Stimulated activated CD8-positive, alpha-beta memory T cell treated with anti-CD3 and anti-CD28 coated beads, Interleukin-15, amount 100 ng/mL, for 24 hours (primary cell): ENCODE measurements at places on chromosomes 2 and 18.

DNA sequence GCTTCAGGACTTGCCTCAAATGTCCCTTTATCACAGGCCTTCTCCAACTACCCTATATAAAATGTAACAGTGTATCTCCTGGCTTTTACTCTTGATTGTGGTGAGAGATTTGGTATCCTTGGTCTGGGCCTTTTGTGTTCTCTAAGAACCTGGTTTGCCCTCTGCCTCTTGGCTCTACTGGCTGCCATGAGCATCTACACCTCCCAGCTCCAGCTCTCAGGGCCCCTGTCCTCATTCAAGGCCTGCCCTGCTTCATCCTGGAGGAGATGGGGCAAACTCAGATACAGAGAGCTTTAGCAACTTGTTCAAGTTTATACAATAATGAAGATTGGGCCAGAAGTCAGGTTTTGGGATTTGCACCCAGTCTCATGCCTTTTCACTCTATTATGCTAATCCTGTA, 45.0 kb downstream of the QPCT start:
- DNase-seq: no peak

GRCh38 chr2:218988164-218988563, 3.2 kb upstream of the FEV start:
- no peak for DNase-seq

DNA sequence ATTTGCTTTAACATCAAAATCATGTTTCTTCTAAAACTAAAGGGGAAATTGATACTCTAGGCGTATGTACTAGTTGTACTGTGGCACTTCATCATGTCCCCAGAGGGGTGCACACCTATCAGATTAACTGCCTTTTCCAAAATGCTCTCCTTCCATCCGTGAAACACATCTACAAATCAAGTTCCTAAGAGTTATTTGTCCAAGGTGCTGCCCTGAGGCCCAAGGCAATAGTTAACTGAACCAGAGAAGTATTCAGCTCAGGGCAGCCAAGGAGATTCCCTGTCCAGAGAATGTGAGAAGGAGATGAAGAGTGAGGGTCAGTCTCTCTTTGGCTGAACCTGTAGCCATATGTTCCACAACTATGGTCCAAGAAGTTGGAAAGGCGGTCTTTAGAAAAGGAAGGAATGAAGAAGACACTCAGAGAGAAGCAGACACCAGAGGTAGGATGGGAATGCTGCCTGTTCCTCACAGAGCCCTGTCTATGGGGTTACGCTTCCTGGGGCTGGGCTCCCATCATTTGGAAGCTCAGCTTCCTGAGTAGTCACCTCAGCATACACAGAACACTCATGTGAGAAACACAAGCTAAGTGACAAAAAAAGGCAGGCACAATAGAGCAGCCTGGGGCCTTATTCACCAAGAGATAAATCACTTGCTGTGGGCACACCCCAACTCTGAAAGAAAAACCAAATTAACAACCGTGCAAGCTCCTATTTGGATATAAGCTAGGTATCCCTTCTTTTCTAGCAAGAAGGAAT, 55.6 kb downstream of the ANKRD44 start:
- DNase-seq: no peak

GRCh38 chr2:240452462-240453256, 17.2 kb downstream of the GPC1 start:
- no peak for DNase-seq

GRCh38 chr2:201880993-201881611, 74.8 kb downstream of the CDK15 start:
- no peak for DNase-seq

- no peak for DNase-seq
Measured at GRCh38 chr2:114056294-114057143, 166.6 kb downstream of the ACTR3 start.

DNA sequence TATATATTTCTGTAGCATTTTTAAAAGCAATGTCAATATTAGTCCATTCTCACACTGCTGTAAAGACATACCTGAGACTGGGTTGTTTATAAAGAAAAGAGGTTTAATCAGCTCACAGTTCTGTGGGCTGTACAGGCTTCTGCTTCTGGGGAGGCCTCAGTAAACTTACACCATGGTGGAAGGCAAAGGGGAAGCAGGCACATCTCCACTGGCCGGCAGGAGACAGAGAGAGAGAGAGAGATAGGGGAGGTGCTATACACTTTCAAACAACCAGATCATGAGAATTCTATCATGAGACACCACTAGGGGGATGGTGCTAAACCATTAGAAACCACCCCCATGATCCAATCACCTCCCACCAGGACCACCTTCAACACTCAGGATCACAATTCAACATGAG, 43.1 kb downstream of the CHMP3 start:
- no peak for DNase-seq

- DNase-seq: no peak
Measured at GRCh38 chr2:96970910-96971309, 15.5 kb downstream of the FAM178B start.

DNA sequence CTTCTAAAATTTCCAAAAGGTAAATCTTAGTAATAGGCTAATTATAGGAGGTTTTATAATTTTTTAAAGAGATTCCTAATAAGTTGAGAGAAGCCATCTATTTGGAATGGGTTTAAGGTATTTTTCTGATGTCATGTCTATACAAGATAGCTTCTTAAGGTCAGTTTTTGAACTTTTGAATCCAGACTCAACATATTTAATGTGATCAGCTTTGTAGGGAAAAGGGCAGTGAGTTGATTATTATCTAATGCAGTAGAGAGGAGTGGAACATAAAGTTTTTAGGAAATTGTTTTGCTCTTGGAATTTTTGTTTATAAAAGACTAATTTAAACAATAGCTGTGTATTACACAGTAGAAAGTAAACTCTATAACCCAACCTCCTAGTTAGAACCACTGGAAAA, 96.3 kb downstream of the PHLPP1 start:
- no peak for DNase-seq

DNA sequence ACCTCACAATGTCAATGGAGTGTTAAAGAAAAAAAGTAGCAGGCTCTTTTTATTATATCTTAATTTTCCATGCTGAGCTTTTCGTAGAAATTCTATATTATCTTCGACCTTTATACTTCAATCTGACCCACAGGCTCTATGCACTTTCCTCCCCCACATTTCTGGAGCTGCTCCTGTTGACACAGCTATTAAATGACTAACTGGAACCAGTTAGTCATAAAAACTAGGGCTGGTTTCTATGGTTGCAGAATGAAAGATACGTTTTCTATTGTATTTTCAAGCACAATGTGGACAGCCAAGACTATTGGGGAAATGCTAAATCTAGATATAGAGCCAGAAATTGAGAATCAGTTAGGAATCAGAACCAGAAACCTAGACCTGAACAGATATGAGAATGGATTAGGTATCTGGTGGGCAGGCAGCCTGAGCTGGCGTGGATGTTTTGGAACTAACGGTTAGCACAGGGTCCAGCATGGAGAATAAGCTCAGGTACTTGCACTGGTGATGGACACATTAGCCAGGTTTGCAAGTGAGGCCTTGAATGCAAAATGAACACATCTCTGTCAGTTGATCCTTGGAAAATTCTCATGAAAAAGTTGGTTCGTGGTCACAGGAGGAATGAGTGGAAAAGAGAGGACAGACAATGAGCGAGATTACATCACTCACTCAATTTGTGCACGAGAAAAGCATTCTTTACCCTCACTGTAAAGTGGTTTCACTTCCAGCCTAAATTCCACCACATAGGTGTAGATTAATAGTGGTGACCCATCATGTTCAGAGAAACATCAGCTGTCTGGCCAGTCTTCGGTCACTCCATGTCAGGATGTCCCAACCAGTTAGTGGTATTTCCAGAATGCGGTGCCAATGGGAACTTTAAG, 144.6 kb upstream of the EPHA4 start:
- DNase-seq: no peak

- no peak for DNase-seq
Measured at GRCh38 chr18:10518595-10519255, 7.1 kb upstream of the NAPG start.

GRCh38 chr2:212777020-212777491, 238.5 kb upstream of the ERBB4 start:
- no peak for DNase-seq

- DNase-seq: no peak
Measured at GRCh38 chr2:106614511-106615291, 127.5 kb downstream of the CD8B2 start.
